ENCODE measurements at places on chromosomes 5 and 9.

- DNase-seq: peak; percentile 22
Measured at GRCh38 chr5:107365320-107366109, 305.2 kb downstream of the EFNA5 start.

- no peak for DNase-seq
Measured at GRCh38 chr9:91835632-91836031, 114.4 kb downstream of the ROR2 start.

DNA sequence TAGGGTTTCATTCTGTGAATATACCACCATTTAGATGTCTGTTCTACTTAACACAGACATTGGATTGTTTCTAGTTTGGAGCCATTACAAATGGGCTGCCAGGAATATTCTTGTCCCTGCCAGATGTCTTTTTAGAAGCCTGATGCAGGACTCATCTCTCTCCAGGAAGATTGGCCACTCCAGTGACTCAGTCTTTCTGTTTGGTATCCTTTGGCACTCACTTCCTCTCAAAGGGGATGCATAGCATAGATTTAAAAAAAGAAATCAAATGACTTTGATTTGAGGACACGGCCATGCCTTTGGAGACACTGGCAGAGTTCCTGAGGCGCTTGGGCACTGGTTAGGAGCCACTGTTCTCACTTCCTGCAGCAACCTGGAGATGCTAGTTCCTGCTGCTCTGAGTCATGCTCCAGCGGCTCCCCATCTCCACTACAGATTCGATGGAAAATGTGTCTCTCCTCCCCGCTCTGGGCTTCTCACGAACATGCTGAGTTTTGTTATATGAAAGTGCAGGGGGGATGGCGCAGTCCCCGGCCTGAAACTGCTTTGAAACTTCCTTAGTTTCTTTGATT lies 3.5 kb upstream of the ZNF366 start:
- no peak for DNase-seq

DNA sequence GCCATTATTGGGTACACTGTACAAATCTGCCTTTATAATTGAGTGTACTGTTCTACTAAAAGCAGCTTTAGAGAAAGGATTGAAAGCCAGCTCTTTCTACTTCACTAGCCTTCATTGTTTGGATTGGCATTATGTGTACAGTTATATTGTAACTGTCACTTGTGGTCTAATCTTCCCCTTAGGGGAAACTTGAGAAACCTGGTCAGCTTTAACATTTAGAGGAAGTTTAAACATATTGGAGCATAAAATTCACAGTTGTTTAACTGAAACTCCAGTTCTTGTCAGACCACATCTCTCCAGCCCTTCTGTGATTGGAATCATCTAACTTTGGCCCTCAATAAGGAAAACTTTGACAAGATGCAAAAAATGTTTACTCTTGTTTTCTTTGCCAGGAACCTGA lies 24.6 kb downstream of the PIK3R1 start:
- no peak for DNase-seq

- DNase-seq: no peak
Measured at GRCh38 chr9:87212605-87213021, 265.3 kb upstream of the GAS1 start.

DNA sequence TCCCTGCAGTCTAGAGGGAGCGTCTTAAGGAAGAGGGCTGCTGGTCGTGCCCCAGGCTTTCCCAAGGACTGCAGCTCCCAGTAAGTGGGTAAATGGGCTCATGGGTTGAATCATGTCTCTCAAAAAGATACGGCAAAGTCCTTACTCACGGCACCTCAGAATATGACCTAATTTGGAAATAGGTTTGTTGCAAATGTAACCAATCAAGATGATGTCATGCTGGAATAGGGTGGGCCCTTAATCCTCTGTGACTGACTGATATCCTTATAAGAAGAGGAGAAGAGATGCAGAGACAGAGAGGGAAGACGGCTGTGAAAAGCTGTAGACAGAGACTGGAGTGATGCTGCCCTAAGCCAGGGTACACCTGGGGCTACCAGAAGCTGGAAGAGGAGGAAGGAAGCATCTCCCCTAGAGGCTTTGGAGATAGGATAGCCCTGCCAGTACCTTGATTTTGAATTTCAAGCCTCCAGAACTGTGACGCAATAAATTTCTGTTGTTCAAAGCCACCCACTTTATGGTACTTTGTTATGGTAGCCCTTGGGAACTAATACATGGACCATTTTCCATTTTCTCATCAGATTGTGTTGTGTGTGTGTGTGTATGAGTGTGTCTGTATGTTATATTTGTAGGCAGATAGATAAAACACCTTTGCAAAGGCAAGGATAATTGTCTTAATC lies 15.0 kb downstream of the GALNT10 start:
- no peak for DNase-seq

DNA sequence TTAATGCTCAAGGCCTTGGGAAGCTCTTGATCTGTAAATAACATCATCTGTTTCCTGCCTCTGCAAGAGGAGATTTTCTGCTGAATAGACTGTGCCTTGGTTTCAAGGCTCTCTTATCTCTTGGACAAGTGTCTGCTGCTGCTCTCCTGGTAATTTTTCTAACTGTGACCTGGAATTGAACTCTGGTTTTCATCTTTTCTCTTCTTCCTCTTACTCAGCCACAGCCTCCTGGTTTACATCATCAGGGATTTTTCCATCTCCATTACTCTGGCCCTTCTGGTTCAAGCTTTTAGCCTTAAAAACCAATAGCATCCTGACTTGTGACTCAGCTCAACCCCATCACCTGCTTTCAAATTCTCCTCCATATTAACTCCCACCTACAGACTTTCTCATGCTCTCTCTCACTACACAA lies 49.6 kb upstream of the ITGA1 start:
- DNase-seq: no peak
